ENCODE measurements at places on chromosomes 7 and 10. TPM values are rescaled to one million over a fixed set of nuclear protein-coding genes. Genes with fewer than 3 reads are reported as not detected.

GRCh38 chr7:191105-191980 is 1.0 kb upstream of the FAM20C start:
- peak; percentile 34 for ATAC-seq

- peak; percentile 71 for ATAC-seq
Observed at GRCh38 chr7:75617634-75618234, 121.0 kb downstream of the HIP1 start.

- no peak for ATAC-seq
Observed at GRCh38 chr10:84176836-84177474, 3.4 kb downstream of the GPR15LG start.

- ATAC-seq = peak; percentile 50
Observed at GRCh38 chr10:88392222-88392621, 190.9 kb downstream of the RNLS start.

- ATAC-seq = no peak
Observed at GRCh38 chr7:159000859-159001435, 143.7 kb downstream of the VIPR2 start.

- no peak for ATAC-seq
Observed at GRCh38 chr10:127123626-127124025, 72.8 kb downstream of the INSYN2A start.

DNA sequence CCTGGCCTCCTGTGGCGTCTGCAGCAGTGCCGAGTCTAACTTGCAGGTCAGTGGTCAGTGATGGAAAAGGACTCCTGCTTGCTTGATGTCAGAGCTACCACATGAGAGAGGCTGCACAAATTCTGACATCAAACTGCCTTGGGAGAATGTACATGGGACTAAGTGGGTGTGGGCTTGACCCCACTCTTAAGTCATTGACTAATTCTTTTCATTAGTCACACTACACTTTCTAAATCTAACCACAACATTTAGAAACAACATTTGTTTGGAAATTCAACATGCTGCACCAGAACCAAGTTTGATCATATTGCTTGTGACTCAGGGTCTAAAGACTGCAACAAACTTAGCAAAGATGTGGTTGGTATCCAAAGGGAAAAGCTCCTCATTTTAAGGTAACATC is 24.4 kb upstream of the CDC14C start:
- no peak for ATAC-seq

Gene CHN2
- 1.6 TPM for total RNA-seq

Gene MDH2
- 204 TPM for total RNA-seq

All from esophagus mucosa (tissue), 1 donor.